ELR (cell line): ENCODE measurements at places on chromosomes 6 and 20.

GRCh38 chr20:60518022-60518421 lies 559.8 kb downstream of the CDH26 start:
- no peak for DNase-seq

DNA sequence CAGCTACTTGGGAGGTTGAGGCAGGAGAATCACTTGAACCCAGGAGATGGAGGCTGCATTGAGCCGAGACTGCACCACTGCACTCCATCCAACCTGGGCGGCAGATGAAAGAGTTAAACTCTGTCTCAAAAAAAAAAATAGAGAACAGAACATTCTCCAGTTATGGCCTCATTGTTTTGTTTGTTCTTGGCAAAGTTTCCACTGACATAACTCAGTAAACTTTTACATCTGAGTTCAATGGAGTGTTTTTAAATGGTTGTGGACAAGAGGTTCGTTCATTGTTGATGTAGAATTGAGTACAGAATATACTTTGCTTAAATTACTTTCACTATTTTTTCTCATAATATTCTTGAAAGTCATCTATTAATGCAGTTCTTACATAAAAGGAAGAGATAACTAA lies 42.2 kb upstream of the IFNGR1 start:
- DNase-seq, result peak; percentile 43

- DNase-seq, result peak; percentile 37
These were observed 159.3 kb downstream of the NFATC2 start for GRCh38 chr20:51382986-51383821.

DNA sequence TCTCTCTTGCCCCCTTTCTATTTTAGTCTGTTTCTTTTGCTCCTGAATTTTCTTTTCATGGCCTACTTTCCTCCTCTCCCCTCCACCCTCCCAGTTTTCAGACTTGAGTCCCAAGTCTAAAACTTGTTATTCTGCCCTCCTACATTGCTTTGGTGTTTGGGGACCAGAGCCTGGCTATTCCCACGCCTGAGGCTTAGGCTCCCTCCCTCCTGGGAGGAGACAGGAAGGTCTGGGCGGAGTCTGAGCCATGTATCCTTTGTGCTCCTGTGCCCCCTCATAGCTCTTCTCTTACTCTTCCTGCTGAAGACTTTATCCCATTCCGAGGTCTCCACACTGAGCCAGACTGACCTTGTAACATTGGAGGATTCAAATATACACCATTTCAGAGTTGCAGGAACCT lies 69.5 kb downstream of the DAAM2 start:
- no peak for DNase-seq

DNA sequence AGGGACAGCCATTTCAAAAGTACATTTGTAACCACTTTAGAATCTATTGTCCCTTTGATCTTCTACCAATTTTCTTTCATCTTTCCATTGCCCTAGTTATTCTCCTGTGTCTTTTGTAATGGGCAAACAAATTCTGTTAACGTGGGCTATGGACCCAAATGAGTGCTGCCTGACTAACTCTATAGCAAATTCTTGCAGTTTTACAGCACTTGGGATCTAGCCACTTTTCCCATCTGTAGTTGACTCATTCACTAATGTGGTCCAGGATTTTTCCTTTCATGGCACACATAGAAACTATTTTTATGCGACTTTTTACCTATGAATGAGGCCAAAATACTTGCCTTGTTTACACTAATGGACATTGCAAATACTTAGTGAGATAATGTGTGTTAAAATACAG lies 52.0 kb downstream of the GRIK2 start:
- DNase-seq, result peak; percentile 3

- peak; percentile 43 for DNase-seq
These were observed 31.9 kb downstream of the NUDT3 start for GRCh38 chr6:34360556-34360955.

- DNase-seq, result no peak
These were observed 136.4 kb upstream of the RREB1 start for GRCh38 chr6:6971369-6971768.
